ENCODE measurements at places on chromosomes 6 and 20. TPM values are rescaled to one million over a fixed set of nuclear protein-coding genes. Genes with fewer than 3 reads are reported as not detected.

- DNase-seq, result no peak
Observed at GRCh38 chr6:119581220-119581619, 231.7 kb upstream of the MAN1A1 start.

DNA sequence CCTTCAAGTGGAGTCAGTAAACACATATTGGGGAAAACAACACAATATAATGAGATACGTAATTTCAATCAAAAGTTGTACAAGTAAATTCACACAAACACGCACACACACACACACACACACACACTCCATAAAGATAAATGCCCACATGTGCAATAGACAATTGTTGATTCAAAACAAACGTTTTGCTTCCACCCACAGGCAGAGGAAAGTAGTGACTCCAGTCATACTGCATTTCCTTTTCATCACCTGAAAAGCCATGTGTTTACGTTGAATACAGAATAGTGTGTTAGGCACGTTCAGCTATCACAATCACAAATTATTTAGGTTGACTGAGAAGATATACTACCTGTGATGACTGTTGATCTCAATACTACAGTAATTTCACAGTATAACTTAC is 443.8 kb upstream of the MANEA start:
- no peak for DNase-seq

DNA sequence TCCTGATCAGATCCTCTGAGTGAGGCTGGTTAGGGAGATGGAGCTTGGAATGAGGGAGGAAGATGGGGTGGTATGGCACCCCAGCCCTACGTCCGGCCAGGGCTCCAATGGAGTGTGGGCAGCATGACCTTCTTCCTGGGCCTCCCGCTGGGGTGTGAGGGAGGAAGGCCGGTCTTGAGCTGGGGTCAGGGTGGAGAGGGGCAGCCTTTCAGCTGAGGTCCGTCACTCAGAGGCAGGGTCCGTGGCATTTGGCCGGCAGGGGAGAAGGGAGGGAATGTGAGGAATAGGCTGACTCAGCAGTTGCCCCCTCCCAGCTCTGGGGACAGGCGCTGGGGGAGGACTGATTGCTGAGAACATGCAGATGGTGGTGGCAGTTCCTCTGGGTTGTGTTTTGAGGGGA is 25.5 kb upstream of the VEGFA start:
- DNase-seq, result no peak

GRCh38 chr20:41261260-41261659 is 56.3 kb downstream of the ZHX3 start:
- DNase-seq, result no peak

DNA sequence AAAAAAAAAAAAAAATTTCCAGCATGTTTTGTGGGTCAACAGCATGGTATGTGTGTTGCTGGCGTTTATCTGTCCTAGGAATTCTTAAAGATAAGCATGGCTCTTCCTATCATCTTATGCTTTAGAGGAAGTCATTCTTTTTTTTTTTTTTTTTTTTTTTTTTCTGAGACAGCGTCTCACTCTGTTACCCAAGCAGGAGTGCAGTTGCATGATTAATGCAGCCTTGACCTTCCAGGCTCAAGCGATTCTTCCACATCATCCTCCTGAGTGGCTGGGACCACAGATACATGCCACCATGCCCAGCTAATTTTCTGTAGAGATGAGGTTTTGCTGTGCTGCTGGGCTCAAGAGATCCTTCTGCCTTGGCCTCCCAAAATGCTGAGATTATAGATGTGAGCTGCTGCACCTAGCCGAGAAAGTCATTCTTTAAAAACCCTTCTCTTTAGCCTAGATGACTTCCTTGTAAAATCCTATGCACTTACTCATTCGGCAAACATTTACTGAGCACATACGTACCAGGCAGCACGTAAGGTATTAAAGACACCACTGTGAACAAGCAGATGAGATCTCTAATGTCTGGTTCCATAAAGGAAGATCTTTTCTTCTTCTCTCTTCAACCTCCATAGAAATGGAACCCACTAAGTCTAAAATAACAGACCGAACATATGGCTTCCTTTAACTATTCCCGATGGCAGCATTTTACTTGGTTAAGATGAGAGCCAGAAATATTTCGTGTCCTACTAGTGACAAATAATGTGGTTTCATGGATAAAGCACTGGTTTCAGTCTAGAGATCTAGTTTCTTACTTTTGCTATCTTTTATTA is 122.4 kb downstream of the RIN2 start:
- DNase-seq, result no peak

DNA sequence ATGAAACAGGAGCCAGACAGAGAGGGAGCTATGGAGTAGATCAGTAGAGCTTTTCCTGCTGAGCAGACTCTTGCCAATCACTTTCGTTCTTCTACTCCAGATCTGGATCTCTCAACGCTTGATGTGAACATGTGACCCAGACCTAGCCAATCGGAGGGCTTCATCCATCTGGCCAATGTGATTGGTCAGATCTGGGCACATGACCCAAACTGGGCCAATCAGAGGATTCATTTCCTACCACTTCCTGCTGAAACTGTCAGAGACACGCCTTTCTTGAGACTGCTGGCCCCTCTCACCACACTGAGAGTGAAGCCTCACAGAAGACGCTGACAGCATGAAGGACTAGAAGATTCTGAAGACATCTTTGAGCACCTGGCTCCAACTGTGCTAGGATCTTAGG is 44.2 kb upstream of the ZMYND8 start:
- no peak for DNase-seq

DNA sequence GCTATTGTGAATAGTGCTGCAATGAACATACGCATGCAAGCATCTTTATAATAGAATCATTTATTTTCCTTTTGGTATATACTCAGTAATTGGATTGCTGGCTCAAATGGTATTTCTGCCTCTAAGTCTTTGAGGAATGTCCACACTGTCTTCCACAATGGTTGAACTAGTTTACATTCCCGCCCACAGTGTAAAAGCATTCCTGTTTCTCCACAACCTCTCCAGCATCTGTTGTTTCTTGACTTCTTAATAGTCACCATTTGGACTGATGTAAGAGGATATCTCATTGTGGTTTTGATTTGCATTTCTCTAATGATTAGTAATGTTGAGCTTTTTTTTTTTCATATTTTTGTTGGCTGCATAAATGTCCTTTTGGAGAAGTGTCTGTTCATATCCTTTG is 208.7 kb downstream of the PHF3 start:
- DNase-seq, result no peak

- DNase-seq, result no peak
Observed at GRCh38 chr6:90288404-90288803, 8.2 kb downstream of the BACH2 start.

DNA sequence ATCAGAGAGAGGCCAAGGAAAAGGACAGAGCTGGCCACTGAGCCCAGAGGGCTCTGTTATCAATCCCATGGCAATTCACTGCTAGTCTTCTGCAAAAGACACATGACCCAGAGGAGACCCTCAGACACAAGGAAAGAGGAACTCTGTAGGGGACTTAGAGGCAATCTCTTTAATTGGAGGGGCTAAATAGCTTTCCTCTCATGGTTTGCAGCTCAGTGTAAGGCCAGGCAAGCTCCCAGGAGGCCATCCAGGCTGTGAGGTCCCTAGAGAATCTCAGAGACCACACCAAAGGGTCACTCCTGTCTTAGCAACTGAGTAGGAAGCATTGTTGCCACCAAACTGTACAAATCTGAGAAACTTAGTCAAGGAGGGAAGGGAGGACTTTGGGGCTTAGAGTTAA is 10.0 kb upstream of the HLA-DOA start:
- no peak for DNase-seq

DNA sequence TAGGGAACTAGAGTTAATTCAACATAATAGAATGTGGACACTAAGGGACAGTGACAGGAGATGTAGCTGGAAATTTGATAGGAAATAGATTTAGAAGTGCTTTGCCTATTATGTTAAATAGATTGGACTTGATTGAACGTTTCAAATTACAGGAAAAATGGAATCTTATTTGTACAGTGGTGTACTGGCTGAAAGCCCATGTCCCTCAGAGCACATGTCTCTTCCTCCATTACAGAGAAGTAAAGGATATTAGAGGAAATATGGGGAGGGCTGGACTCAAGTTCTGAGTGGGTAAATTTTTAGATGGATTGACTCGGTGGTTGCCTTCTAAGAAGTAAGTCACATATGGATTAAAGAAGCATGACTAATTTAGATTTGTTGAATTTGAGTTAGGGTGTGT is 11.4 kb downstream of the PKIB start:
- DNase-seq, result no peak

DNA sequence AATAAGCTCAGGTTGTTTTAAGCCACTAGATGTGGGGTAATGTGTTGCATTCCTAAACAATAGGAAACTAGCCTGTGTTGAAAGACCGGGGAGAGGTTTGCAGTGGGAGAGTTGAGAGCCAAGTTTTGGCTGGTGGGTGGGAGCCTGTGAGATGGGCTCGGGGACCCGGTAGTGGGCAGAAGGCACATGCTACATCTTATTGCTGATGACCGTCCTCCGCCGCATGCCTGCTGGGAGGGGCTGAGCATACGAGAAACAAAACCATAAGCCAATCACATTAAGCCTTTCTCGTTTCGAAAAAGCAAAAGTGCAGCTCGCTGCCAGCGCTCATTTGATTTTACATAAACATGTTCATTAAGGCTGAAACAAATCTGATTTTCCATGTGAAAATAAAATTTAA is 57.4 kb upstream of the MPC1 start:
- DNase-seq, result no peak

DNA sequence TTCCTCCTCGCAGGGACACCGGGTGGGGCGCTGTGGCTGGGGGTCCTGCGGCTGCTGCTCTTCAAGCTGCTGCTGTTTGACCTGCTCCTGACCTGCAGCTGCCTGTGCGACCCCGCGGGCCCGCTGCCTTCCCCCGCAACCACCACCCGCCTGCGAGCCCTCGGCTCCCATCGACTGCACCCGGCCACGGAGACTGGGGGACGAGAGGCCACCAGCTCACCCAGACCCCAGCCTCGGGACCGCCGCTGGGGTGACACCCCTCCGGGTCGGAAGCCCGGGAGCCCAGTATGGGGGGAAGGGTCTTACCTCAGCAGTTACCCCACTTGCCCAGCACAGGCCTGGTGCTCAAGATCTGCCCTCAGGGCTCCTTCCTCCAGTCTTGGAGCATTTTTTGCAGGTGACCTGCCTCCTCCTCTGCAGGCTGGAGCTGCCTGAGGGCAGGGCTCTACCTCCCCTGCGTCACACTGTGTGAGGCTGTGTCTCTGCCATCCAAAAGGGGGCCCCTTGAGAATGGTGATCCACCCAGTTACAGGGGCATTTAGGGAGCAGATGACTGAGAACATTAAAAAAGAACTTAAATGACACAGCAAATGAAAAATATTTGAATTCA is 3.9 kb upstream of the CNPY3 start:
- no peak for DNase-seq

GRCh38 chr6:138560130-138560860 is 61.0 kb upstream of the NHSL1 start:
- no peak for DNase-seq

DNA sequence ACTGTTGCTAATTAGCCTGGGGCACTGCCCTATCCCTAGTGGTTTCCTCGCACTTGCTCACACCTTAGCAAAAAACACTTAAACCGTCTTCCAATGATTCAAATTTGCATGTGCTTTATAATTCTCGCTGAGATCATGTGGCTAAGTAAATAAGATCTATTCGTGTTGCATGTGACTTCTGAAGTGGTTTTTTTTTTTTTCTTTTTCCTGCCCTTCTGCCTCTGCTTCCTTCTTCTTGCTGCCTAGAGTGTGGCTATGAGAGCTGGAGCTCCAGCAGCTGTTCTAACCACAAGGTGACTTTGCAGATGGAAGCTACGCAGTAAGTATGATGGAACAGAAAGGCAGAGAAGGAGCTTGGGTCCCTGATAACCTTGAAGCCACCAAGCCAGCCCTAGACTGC is 36.5 kb downstream of the SULF2 start:
- no peak for DNase-seq

DNA sequence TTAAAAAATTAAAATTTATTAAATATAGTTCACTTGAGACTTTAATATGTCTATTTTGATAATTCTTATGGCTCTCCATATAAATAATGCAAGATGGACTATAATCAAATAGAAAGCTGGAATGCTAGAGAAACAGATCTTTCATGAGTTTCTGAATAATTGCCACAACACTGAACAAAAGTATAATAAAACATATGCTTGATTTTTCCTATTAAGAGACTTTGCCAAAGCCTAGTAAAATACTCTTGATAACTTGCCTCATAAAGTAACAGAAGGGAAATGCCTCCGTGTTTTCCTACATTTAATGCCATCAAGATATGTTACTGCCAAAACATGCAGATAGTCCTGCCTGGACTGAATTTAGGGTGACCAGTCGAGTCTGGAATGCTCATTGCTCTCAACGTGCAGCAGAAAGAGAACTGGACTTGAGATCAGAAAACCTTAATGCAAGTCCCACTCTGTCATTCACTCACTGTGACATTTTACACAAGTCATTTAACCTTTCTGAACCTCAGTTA is 153.2 kb downstream of the AIG1 start:
- no peak for DNase-seq

GRCh38 chr6:165679326-165679725 is 16.3 kb upstream of the PDE10A start:
- no peak for DNase-seq

- DNase-seq, result no peak
Observed at GRCh38 chr6:152085451-152085921, 278.0 kb downstream of the ESR1 start.

GRCh38 chr6:9455864-9456658 is 958.8 kb downstream of the TFAP2A start:
- DNase-seq, result no peak

DNA sequence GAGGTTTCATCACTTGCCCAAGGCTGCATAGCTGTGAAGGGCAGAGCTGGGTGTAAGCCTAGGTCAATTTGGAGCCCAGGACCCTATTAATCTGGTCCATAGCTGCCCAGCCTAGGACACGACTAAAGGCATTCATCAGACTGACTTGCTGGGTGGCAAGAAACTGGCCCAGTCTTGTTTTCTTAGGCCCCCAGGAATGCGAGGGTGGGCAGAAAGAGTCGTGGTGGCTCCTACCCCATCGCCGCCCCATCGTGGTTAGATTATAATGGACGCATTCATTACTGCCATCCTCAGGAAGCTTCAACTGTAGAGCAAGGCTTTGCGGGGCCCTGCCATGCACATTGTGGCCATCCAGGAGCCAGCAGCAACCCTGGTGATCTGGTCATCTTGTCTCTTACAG is 16.1 kb downstream of the DYNLRB1 start:
- no peak for DNase-seq

ZC3H12D gene
- 15.7 TPM for total RNA-seq

PSORS1C1 gene
- total RNA-seq, result not detected

PGBD1 gene
- total RNA-seq, result 3.0 TPM

MYMX gene
- total RNA-seq, result not detected

PRSS16 gene
- 7.1 TPM for total RNA-seq
